ENCODE measurements at places on chromosomes 1 and 21.

GRCh38 chr1:234639961-234640360 is 30.0 kb upstream of the IRF2BP2 start:
- no peak for DNase-seq

GRCh38 chr1:159891275-159892157 is 8.4 kb downstream of the CFAP45 start:
- DNase-seq, result peak; percentile 85

- DNase-seq, result peak; percentile 21
Measured at GRCh38 chr21:19776076-19776475, 1222.1 kb upstream of the NCAM2 start.

DNA sequence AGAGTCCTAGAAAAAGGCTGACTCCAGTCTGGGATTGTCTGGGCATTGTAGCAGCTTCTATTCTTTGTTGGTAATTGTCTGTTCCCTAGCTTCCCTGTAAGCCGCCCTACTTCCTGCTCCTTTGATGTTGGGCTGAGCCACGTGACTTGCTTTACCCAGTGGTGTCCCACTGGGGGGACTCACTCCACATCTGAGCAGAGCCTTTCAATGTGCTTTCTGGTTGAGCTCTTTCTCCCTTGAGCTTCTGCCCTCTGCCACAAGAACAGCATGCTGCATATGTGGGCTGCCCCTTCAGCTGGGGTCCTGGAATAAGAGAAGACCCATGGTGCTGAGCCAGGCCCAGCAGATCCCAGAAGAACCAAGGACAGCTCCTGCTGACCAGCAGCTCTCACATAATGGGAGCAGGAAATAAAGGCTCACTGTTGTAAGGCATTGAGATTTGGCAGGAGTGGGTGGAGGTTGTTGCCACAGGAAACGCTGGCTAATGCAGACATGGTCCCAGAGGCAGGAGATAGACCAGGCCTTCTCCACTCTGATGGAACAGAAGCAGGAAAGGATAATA is 276.3 kb upstream of the GJB5 start:
- DNase-seq, result no peak

DNA sequence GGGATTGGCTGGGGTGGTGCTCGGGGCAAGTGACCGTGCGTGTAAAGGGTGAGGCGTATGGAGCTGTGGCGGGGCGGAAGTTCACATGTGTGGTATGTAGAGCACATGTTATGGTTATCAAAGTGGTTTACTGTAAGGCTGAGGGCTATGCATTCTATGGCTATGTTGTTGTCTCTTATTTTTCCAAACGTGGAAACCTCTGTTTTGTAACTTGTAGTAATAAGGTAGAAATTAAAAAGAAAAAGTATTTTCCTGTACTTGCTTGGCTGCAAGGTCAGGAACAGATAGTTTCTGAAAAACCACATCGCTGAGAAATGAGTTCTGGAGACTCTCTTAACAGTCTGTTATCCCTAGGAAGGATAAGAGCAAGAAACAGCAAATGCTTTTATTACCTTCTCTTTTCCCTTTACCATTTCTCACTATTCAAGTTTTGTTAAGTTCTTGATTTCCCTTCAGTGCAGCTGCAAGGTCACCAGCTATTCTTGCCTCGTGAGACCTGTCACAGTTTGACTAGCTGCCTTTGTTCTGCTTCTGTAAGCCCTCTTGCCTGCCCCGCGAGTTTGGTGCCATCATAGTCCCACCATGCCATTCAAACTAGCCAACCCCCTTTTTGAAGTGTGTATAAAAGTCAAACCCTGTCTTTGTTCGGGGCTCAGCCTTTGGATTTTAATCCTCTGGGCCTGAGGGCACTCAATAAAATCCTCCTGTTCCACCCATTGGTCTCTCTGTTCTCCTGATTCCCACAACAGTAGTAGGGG is 9.5 kb downstream of the RNU1-2 start:
- DNase-seq, result peak; percentile 94

- no peak for DNase-seq
Measured at GRCh38 chr21:31644643-31645042, 14.8 kb upstream of the SOD1 start.

- no peak for DNase-seq
Measured at GRCh38 chr1:185110145-185110544, 46.6 kb downstream of the TRMT1L start.

DNA sequence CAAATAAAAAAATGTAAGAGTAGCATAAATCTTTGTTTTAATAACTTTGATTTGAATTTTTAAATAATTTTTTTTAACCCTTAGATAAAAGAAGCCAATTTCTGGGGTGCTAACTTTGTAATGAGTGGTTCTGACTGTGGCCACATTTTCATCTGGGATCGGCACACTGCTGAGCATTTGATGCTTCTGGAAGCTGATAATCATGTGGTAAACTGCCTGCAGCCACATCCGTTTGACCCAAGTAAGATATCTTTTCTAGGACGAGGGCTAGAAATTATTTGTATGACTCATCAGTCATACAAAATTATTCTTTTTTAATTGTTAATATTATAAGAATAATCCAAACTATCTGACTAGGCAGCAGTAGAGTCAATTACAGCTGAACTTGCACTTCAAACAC is 71.2 kb downstream of the GPR161 start:
- no peak for DNase-seq

GRCh38 chr1:170041423-170042192 is 32.9 kb downstream of the KIFAP3 start:
- no peak for DNase-seq

DNA sequence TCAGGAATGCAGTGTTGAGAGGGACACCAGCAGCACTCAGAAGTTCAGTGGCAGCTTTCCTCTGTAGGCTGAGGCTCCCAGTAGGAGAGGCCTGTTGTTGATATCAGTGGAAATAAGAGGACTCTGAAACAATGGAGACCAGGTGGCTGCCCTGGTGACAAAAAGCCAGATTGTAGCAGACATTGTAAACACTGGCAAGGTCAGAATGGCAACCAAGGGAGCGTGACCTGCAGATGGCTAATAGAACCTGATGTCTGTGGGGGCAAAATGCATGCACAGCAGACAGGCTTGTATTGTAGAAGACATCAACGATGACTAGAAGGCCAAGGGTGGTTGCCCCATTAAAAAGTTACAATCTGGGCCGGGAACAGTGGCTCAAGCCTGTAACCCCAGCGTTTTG is 53.1 kb upstream of the GPR37L1 start:
- no peak for DNase-seq

DNA sequence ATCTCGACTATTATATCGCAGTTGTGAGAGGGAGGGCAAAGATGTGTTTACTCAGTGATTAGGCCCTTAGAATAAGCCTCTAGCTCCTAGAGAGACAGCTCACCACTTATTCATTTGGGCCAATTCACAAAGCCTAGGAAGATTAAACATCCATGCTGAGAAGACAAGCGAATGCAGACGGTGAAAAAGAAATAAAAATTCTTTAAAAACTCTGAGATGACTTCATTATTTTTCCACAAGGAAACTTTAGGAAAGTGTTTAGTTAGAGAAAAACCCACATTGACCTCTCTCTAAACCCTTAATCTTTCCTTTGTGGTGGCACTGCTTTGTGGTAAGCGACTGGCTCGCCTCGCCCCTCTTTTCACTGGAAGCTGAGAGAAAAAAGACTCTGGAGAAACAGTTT is 146.8 kb upstream of the DMRTA2 start:
- no peak for DNase-seq

GRCh38 chr1:150138044-150138443 is 11.7 kb upstream of the PLEKHO1 start:
- DNase-seq, result no peak

GRCh38 chr1:192631749-192632148 is 4.2 kb upstream of the RGS13 start:
- no peak for DNase-seq

DNA sequence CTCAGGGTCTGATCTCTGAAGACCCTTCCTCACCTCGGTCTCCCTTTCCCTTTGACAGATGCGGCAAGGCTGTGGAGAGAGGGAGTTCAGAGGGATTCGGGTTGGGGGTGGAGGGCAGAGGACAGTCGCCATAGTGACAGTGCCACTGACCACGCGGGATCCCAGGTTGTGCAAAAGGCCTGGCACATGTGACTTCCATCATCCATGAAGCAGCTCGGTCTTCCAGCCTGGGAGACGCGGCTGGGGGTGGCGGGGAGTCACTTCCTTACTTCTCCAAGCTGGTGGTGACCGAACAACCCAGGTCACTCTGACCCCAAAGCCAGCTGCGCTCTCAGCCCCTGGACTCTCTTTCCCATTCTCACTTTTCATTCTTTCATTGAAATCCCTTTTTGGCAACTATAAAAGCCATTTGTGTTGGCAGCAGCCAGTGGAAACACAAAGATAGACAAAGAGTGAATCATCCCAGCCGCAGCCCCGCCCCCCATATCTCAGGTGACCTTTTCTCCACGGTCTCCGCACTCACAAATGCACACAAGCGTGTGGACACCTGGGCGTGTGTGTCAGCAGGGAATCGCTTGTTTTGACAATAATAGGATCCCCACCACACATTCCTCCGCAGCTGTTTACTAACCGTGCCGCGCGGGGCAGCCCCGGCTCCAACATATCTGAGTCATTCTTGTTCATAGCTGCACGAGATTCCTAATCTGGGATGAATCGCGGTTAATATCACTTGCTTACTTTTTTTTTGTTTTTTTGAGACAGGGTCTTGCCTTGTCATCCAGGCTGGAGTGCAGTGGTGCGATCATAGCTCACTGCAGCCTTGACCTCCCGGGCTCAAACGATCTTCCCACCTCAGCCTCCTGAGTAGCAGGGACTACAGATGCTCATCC is 68.3 kb downstream of the DHRS3 start:
- DNase-seq, result peak; percentile 87

DNA sequence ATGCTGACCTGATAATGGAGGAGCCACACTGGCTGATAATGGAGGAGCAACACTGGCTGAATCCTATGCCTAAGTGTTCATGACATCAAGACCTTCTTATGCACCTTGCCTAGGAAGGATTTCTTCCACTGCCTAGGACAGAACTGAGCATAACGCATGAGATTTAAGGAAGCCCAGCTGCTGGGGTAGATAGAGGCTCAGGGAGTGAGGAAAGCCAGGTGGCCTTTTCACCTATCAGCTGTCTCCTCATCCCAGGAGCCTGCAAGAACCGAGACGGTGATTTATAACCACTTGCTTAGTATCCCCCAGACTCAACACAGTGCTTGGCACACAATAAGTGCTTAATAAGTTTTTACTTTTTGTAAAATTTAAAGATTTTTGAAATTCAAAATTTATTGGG is 7.4 kb upstream of the CTBS start:
- DNase-seq, result no peak

DNA sequence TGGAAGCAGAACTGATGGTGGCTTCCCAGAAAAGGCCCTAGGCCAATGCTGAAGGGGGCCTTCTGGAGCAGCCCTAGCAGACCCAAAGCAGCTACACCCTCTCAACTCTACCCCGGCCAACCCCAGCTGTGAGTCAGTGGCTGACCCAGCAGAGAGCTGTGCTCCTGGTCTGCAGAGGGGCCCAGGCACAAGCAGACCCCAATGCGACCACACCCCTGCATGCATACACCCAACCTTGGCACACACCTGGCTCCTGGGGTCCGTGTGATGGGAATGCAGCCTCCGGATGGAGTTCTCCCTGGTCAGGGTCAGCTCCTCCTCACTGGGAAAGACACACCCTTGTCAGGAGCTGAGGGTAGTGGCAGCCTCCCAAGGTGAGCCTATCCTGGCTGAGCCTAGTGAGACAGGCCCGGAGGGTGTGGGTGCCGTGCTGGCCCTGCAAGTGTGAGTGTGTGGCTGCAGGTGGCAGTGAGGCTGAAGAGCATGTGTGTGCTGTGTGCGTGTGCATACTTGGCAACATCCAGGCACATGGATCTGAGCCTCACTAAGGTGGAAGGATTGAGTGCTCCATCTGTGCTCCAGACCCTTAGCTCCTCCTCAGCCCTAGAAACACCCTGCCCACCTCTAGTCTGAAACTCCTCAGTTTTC is 3.9 kb upstream of the ARHGAP30 start:
- no peak for DNase-seq

DNA sequence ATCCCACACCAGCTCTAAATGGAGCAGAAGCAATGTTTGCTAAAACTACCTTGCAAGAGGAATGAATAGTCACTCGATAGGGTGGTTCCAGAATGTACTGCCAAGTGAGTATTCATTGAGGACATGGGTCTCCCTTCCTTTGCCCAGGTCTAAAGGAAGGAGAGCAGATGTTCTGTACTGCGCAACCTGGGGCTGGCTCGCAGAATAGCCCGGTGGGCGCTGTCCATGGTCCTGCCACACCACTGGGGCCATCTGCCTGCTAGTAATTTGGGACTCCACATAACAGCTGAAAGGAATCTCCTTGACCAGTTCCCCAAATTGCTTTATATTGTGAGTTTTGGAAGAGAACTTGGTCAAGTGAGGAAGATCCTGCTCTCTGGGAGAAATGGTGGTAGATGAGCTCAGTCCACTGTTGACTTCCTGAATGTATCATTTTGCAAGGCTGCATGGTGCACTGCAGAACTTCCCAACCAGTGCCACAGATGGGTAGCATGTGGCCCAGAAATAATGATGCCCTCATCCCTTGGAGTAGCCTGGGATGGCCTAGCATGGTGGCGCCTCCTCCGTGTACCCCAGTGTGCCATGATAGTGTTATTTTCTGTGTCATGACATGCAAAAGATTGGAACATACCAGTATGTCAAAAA is 5.7 kb downstream of the SLC6A17 start:
- peak; percentile 56 for DNase-seq

- DNase-seq, result no peak
Measured at GRCh38 chr1:145824499-145824842, 471 bp downstream of the POLR3C start.

- DNase-seq, result no peak
Measured at GRCh38 chr1:109802901-109803561, 39.3 kb upstream of the EPS8L3 start.

DNA sequence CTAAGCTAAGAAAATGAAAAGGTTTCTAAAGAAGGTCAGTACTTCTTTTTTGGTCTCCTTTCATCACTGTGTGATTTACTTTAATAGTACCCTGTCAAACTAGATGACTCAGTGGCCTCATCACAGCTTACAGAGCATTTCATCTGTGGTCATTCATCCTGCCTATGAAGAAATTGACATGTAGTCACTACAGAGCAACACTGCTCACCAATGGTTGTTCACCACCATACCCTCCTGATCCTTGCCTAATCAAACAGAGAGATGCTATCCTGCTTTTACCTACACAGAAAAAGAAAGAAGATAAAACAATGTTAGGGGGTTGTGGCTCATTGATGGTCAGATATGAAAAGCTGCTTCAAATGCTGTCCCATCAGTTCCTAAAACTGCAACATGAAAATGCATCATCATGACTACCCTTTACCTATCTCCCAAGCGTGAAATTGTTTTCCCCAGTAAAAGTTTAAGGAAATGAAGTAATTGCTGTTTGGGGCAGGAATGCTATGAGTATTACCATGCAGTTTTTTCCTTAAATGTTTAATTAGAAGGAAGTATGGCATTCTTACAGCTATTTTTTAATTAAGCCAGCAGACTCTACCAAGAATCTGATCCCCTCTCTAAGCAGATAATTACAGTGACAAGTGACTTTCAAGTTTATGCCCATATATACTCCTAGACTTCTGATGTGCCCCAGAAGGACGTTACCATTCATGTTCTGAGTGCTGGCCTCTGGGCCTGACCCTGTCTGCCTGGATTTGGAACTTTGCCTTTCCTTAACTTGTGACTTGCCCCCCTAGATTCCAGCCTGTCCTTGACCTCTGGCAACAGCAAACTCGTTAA is 46.1 kb upstream of the FBXO28 start:
- peak; percentile 84 for DNase-seq
